ENCODE measurements at places on chromosomes 2 and 18. TPM values are rescaled to one million over a fixed set of nuclear protein-coding genes. Genes with fewer than 3 reads are reported as not detected.

The GPR45 gene
- not detected for total RNA-seq

The INPP5D gene
- 0.74 TPM for total RNA-seq

The SH3RF3 gene
- 6.1 TPM for total RNA-seq

The ZRANB3 gene
- total RNA-seq = 11.3 TPM

The RGPD3 gene
- not detected for total RNA-seq

The SCTR gene
- not detected for total RNA-seq

The MAPK4 gene
- total RNA-seq = not detected

The LCT gene
- total RNA-seq = not detected

All from PC-9 (cell line).